Activated CD4-positive, alpha-beta memory T cell treated with anti-CD3 and anti-CD28 coated beads for 36 hours (primary cell): ENCODE measurements at places on chromosomes 5 and 9. TPM values are rescaled to one million over a fixed set of nuclear protein-coding genes. Genes with fewer than 3 reads are reported as not detected.

DNA sequence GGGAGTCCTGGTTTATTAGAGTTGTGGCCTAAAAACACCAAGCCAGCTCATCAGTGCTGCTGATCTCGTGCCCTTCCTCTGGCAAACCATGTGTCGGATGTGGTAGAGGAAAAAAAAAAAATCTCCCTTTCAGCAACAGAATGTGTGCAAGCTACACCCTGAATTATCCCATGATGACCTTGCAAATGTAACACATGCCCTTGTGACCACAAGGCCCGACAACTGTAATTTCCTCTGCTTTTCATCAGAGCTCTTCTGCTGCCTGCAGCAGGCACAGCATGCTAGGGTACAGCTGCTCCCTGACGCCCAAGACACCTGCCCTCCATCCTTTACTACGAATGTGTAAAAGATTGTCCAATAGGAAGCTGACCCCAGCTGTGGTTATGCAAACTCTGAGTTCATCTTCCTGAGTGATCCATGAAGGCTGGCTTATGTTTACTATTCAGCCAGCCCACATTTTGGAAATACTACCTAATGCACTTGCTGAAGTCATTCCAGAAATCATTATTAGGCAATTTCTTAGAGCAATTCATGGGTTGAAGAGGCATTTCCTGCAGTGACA lies 14.6 kb upstream of the BNC2 start:
- no peaks in the 10 kb centered on the region for H3K4me1 ChIP-seq
- no peak for DNase-seq
- H3K27me3 ChIP-seq: no peaks in the 10 kb centered on the region
- no peak overlapping the region for H3K4me3 ChIP-seq

DNA sequence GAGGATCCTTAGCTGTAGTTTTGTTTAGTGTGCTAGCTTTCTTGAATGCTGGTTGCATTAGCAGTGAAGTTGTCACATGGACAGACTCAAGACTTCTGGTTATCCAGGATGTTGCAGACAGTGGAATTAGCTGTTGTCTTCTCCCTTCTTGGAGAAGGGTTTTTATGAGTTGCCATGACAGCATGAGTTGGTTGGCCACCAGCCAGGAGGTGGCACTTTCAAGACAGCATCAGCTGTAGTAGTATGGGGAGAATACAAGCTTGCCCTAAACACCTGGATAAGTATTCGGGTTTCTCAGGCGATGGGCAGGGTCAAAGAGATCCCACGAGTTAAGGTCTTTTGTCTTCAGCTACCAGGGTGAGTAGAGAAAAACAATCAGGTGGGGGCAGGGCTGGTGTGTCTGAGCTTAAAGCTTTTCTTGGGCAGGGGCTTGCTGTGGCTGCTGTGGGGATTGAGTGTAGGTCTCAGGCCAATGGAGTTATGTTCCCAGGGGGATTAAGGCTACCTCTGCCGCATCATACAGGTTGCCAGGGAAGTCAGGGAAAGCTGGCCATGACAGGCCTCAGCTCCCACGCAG lies 7.7 kb upstream of the C5orf47 start:
- H3K4me1 ChIP-seq: no peaks in the 10 kb centered on the region
- H3K27me3 ChIP-seq: peaks cover 23% of the 10 kb centered on the region
- no peaks in the 10 kb centered on the region for H3K36me3 ChIP-seq
- no peak for DNase-seq
- no peak overlapping the region for H3K27ac ChIP-seq
- no peak overlapping the region for H3K4me3 ChIP-seq

- no peaks in the 10 kb centered on the region for H3K4me1 ChIP-seq
- no peak for DNase-seq
- H3K36me3 ChIP-seq: no peaks in the 10 kb centered on the region
- H3K4me3 ChIP-seq: no peak overlapping the region
- no peak overlapping the region for H3K27ac ChIP-seq
Observed at GRCh38 chr5:69184621-69185020, 4.8 kb upstream of the CENPH start.

GRCh38 chr5:144598451-144599068 lies 427.9 kb downstream of the KCTD16 start:
- H3K27ac ChIP-seq: no peak overlapping the region
- no peaks in the 10 kb centered on the region for H3K4me1 ChIP-seq
- DNase-seq: no peak
- no peaks in the 10 kb centered on the region for H3K36me3 ChIP-seq

DNA sequence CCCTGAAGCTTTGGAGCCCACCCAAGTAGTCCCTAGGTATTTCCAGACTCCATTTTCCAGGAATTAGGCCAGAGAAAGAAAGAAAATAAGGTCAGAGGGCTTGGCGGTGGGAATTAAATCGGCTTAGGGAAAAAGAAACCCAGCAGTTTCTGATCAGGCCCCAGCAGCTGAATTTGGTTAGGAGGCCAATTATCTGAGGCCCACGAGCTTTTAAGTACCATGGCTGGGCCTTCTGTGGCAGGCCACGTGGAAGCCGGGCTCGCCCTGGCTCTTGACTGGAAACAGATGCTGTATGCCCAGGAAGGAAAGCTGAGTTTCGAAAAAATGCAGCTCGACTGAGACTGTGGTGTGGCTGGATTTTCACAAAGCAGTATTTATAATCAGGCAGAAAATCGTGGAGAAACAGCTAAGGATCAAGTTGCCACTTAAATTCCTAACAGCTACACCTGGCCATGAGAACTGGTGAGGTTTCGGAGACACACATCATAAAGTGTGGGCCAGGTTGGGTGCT lies 75.1 kb upstream of the PANK3 start:
- peaks cover 1% of the 10 kb centered on the region for H3K4me1 ChIP-seq
- no peaks in the 10 kb centered on the region for H3K27me3 ChIP-seq
- H3K4me3 ChIP-seq: no peak overlapping the region
- no peak for DNase-seq

GRCh38 chr9:14692470-14693250 lies 572 bp downstream of the ZDHHC21 start:
- peaks cover 11% of the 10 kb centered on the region for H3K36me3 ChIP-seq
- peaks cover 4% of the 10 kb centered on the region for H3K27me3 ChIP-seq
- DNase-seq: peak; percentile 49
- H3K4me1 ChIP-seq: peaks cover 45% of the 10 kb centered on the region

The SOWAHA gene
- not detected for total RNA-seq

The ASPN gene
- total RNA-seq: not detected

The SEMA4D gene
- 159 TPM for total RNA-seq

The SLC25A46 gene
- total RNA-seq: 35.4 TPM

The PIGO gene
- 20.9 TPM for total RNA-seq
